ENCODE measurements at places on chromosomes 13 and 19. TPM values are rescaled to one million over a fixed set of nuclear protein-coding genes. Genes with fewer than 3 reads are reported as not detected.

DNA sequence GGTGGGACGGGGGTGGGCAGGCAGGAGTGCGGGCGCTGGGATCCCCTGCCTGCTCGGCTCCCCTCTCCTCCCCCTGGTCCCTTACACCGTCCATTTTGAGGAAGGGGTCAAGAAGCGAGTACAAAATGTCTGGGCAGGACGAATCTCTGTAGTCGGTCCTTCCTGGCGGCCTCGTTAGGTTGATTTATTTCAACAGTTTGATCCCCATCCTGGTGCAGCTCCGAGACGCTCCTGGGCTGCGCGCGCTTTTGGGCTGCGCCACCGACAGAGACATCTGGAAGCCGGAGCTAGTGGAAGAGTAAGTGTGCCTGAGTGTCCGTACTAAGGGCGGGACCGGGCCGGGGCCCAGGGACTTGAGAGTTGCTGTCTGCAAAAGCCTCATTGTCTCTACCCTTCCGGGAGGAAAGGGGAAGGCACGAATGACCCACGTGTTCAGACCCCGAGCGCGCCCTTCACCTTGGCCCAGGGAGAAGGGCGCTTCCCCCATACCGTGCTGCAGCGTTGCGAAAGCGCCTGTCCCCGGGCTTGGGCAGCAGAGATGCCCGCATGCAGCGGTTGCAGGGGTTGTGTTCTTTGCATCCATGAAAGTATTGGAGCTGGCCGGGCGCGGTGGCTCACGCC lies 1.8 kb downstream of the ZNF114 start:
- H3K4me3 ChIP-seq: peak overlapping the region; percentile 25
- H3K27me3 ChIP-seq: no peaks in the 10 kb centered on the region
- DNase-seq: no peak
- H3K27ac ChIP-seq: no peak overlapping the region
- no peaks in the 10 kb centered on the region for H3K36me3 ChIP-seq

DNA sequence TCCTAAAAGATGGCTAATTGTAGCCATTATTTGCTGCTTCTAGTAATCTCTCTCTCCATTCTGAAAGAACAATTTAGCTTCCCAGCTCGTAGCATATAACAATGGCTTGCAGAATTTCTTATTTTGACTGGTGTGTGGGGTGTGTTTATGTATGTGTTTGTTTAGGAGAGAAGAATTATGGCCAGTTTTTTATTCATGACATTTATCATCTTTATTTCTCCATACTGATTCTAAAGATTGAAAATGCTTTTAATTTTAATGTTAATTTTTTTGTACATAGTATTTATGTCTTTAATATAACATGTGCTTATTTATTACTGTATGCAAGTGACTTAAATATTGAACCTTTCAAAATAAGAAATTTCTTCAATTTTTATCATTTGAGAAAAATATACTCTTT lies 115.8 kb upstream of the TMTC4 start:
- no peak overlapping the region for H3K27ac ChIP-seq
- no peak for DNase-seq
- no peaks in the 10 kb centered on the region for H3K36me3 ChIP-seq
- H3K27me3 ChIP-seq: no peaks in the 10 kb centered on the region
- H3K4me3 ChIP-seq: no peak overlapping the region

DNA sequence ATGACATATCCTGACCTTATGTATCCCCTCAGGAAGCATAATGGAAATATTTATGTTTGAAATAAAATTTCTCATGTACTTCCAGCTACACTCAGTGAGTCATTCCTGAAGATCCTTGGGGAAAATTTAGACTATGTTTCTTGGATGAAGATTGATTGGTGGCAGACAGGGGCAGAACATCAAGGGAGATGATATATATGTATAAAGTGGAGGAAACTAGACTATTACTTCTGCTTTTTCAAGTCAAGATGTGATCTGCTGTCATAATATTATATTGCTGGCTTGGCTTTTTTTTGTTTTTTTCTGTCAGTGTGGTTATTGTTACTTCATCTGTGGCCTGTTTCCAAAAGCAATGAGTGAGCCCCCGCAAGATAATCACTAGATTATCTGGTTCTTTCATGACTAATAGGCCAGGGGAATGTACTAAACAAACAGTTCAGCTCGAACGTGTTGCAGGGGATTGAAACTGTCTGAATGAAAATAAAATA lies 87.2 kb upstream of the TNFSF11 start:
- H3K36me3 ChIP-seq: no peaks in the 10 kb centered on the region
- peak overlapping the region; percentile 57 for H3K27ac ChIP-seq
- DNase-seq: peak; percentile 44
- H3K4me1 ChIP-seq: peaks cover 18% of the 10 kb centered on the region
- H3K27me3 ChIP-seq: no peaks in the 10 kb centered on the region

- H3K4me1 ChIP-seq: peaks cover 13% of the 10 kb centered on the region
- DNase-seq: no peak
- peaks cover 83% of the 10 kb centered on the region for H3K36me3 ChIP-seq
- H3K27me3 ChIP-seq: no peaks in the 10 kb centered on the region
- no peak overlapping the region for H3K27ac ChIP-seq
These were observed 12.9 kb upstream of the PRR19 start for GRCh38 chr19:42288881-42289555.

DNA sequence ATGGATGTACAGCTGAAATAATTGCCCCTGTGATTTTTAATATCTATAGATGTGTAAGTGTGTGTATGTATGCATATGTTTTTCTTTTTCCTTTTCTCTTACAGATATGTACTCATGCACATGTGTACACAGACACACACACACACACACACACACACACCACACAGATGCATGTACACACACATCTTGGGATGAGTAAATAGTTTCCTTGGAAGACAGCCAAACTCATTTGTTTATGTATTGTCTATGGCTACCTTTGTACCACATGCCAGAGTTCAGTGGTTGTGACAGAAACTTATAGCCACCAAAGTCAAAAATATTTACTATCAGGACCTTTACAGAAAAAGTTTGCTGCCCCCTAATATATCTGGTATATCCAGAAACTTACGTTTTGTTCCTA lies 192.6 kb downstream of the MAB21L1 start:
- no peak for DNase-seq
- H3K36me3 ChIP-seq: no peaks in the 10 kb centered on the region
- H3K4me3 ChIP-seq: no peak overlapping the region
- H3K27ac ChIP-seq: no peak overlapping the region
- H3K4me1 ChIP-seq: no peaks in the 10 kb centered on the region

- no peak for DNase-seq
- peak overlapping the region; percentile 75 for H3K27ac ChIP-seq
- H3K4me3 ChIP-seq: peak overlapping the region; percentile 89
- peaks cover 11% of the 10 kb centered on the region for H3K4me1 ChIP-seq
- H3K27me3 ChIP-seq: no peaks in the 10 kb centered on the region
These were observed 658 bp downstream of the CLPP start for GRCh38 chr19:6362027-6362350.

DNA sequence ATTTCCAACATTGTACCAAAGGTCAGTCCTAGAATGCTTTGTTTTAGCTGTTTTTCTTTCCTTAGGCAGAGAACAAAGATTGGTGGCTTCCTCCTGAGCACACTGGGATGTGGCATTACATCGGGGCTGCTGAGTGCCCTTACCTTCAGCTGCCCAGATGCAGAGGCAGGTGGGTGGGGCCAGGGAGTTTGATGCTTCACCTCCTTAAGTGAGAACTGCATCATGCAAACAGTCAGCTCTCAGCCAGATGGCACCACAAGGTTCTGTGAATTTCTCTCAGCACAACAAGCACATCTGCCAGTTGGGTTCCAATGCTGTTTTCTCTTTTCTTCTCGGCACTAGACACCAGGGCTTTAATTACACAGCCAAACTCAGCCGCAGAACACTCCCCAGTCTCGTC lies 87.4 kb upstream of the UBL3 start:
- DNase-seq: no peak
- H3K4me1 ChIP-seq: no peaks in the 10 kb centered on the region
- no peak overlapping the region for H3K4me3 ChIP-seq
- no peaks in the 10 kb centered on the region for H3K36me3 ChIP-seq

GRCh38 chr19:6475321-6476108 lies 6.1 kb downstream of the DENND1C start:
- H3K4me1 ChIP-seq: no peaks in the 10 kb centered on the region
- peaks cover 35% of the 10 kb centered on the region for H3K27me3 ChIP-seq
- no peak overlapping the region for H3K4me3 ChIP-seq
- no peaks in the 10 kb centered on the region for H3K36me3 ChIP-seq
- no peak for DNase-seq

DNA sequence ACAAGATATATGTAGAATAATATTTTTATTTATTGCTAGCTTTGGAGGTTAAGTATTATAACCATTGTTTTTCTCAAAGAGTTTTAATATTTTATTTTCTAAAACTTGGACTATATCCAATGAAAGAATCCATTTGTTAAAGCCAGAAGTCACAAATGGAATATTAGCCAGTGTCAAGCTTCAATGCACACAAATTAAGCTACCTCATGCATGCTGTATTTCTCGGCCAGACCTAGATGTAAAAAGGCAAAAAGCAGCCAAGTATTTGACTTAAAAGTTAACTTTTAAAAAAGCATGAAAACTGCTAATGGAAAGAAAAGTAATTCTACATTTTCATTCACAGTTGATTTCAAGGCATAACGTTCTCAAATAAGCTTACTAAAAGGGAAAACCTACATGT lies 160.0 kb upstream of the ATXN8OS start:
- no peaks in the 10 kb centered on the region for H3K4me1 ChIP-seq
- no peak overlapping the region for H3K4me3 ChIP-seq
- no peak overlapping the region for H3K27ac ChIP-seq

GRCh38 chr13:32695602-32696250 lies 109.5 kb downstream of the PDS5B start:
- no peak overlapping the region for H3K4me3 ChIP-seq
- H3K4me1 ChIP-seq: no peaks in the 10 kb centered on the region
- H3K27me3 ChIP-seq: no peaks in the 10 kb centered on the region
- DNase-seq: no peak

DNA sequence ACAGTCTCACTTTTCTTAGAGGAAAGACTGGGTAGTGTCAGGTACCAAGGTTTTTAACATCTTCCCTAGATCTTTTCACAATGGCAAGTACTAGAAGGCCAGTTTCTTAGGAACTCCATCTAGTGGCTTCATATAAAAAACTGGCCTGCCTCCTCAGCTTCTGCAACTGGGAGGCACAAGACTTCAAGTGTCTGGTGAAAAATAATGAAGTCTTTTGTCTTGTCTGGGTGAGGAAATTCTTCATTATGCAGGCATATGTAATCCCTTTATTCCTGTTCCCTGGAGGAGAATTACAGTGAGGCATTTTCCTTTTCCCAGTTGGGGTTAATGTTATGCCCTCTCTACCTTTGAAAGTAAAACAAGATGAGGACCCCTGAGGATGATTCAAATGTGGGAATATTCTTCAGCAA lies 300.5 kb downstream of the NALCN start:
- H3K4me1 ChIP-seq: no peaks in the 10 kb centered on the region
- H3K27me3 ChIP-seq: no peaks in the 10 kb centered on the region
- H3K4me3 ChIP-seq: no peak overlapping the region
- no peak overlapping the region for H3K27ac ChIP-seq

DNA sequence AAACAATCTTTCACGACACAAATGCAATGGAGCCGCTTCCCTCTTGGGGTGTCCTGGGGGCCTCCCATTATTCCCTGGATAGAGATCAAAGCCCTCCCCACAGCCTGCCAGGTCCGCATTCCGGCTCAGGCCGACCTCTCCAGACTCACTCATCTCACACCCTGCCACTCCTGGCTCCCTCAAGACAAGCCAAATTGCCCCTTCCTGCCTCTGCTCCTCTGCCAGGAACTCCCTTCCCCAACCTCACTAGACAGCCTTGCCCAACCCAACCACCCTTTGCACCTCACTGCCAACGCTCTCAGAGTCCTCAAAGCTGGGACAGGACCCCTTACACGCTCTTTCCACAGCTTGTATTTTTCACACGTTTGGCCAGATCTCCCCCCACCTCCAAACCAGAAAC lies 1.5 kb downstream of the ABHD17A start:
- no peak overlapping the region for H3K27ac ChIP-seq
- peaks cover 24% of the 10 kb centered on the region for H3K36me3 ChIP-seq
- peak overlapping the region; percentile 74 for H3K4me3 ChIP-seq
- no peak for DNase-seq
- H3K4me1 ChIP-seq: peaks cover 10% of the 10 kb centered on the region

DNA sequence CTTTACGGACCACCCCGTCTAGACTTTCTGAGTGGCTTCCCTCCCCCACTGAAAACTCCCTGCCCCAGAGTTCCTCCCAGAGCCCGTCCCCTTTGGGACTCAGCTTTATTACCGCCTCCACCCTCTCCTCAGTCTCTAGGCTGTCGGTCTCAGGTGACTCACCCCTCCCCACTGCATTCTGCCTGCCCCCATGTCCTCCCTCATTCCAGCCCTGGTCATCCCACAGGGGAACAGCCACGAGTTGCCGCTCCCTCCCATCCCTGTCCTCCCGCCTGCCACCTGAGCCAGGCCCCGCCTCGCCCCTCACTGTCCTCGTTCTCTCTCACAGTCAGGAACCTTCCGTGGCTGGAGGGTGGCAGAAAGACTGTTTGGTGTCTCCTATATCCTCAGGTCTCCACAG lies 57.3 kb downstream of the SMARCA4 start:
- H3K27ac ChIP-seq: no peak overlapping the region
- H3K36me3 ChIP-seq: peaks cover 93% of the 10 kb centered on the region
- no peaks in the 10 kb centered on the region for H3K4me1 ChIP-seq
- DNase-seq: no peak
- H3K27me3 ChIP-seq: no peaks in the 10 kb centered on the region

DNA sequence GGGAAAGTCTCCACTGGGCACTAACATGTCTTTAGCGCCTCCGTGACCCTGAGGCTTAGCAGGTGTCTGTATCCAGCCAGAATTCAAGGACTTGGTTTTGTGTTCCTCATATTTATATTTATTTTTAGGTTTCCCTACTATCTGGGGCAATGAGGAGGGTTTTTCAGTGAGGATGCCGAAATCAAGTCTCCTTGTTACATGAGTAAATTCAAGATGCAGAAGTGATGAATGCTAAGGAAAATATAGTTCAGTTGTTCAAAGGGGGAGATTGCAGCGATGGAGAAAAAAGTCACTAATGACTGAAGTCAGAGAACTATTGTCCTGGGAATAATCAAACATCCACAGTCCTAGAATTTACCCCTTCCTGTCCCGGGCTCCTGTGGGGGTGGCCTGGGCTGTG lies 791 bp upstream of the ADGRE2 start:
- H3K36me3 ChIP-seq: no peaks in the 10 kb centered on the region
- H3K27me3 ChIP-seq: no peaks in the 10 kb centered on the region
- H3K27ac ChIP-seq: no peak overlapping the region

DNA sequence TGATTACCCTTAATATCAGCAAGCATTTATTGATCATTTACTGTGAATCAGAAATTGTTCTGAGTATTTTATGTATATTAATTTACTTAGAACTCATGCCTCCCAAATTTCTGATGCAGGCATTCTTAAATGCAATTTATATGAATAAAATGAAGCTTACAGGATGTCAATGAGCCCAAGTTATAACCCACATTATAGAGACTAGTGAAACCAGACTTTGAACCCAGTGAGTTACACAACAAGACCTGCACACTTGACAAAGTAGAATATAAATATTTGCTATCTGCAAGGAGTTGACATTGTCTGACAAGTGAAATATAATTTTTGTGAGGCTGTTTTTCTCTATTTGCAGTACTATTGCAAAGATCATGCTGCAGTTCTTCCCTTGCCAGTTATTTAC lies 656.0 kb downstream of the GPC5 start:
- no peaks in the 10 kb centered on the region for H3K27me3 ChIP-seq
- no peak for DNase-seq
- H3K4me1 ChIP-seq: no peaks in the 10 kb centered on the region
- no peak overlapping the region for H3K4me3 ChIP-seq
- no peak overlapping the region for H3K27ac ChIP-seq

Gene ZNF541
- not detected for total RNA-seq

Gene ZNF154
- 0.92 TPM for total RNA-seq

Gene PRTN3
- not detected for total RNA-seq

Gene C19orf81
- total RNA-seq: not detected

Gene NLRP7
- not detected for total RNA-seq

Gene ETV2
- 9.0 TPM for total RNA-seq

Gene EHD2
- 35.9 TPM for total RNA-seq

Gene SELENOV
- total RNA-seq: not detected

Gene ZNF534
- not detected for total RNA-seq

Gene PALM
- not detected for total RNA-seq

Data from SJSA1 (cell line).